Thoracic aorta (tissue), 2 donors: ENCODE measurements at places on chromosomes 1 and 21.

DNA sequence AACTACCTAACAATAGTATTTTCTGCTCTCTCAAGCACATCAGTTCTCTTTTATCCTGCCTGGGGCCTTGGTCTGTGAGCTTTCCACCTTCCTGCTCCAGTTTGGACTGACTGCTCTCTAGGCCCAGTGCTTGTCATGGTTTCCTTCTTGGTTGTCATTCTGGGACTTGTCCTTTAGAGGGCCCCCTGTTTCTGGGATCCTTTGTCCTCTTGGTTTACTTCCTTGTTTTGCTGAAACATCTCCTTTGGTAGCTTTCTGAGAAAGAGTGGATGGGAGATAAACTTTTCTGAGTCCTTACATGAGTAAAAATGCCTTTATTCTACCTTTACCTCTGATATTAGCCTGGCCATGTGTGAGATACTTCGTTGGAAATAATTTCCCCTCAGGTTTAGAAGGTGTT lies 4.7 kb downstream of the SLC1A7 start:
- no peak for DNase-seq

- DNase-seq: no peak
These were observed 28.5 kb downstream of the CR1L start for GRCh38 chr1:207673399-207673798.

GRCh38 chr1:19036813-19037605 lies 80.5 kb upstream of the IFFO2 start:
- DNase-seq: no peak

GRCh38 chr1:64183395-64184002 lies 19.9 kb upstream of the UBE2U start:
- no peak for DNase-seq

DNA sequence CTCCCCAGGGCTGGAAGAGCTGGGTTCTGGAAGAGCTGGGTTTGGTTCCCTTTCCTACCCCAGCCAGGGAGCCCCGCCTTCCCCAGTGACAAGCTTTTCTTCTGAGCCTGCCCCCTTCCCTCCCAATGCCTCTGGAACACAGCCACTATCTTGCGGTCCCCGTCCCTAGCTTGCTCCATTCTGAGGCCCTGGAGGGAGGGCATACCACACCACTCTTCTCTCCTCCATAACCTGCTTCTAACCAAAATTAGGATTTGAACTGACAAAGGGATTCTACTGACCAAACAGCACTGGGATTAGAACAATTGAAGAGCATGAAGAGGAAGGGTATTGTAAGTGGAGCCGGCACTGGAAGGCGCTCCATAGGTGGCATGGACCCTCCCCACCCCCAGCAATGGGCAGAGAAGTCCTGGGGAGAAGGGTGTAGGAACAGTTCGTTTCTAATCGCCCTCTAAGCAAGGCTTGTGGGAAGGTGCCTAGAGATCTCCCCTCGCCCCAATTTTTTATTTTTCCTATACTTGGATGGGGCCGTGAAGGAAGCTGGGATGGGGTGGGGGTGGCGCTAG lies 690 bp downstream of the C1orf216 start:
- no peak for DNase-seq

GRCh38 chr1:69569576-69570328 lies 2.0 kb downstream of the LRRC7 start:
- DNase-seq: no peak

GRCh38 chr21:35582731-35583130 lies 477.6 kb downstream of the SETD4 start:
- no peak for DNase-seq

DNA sequence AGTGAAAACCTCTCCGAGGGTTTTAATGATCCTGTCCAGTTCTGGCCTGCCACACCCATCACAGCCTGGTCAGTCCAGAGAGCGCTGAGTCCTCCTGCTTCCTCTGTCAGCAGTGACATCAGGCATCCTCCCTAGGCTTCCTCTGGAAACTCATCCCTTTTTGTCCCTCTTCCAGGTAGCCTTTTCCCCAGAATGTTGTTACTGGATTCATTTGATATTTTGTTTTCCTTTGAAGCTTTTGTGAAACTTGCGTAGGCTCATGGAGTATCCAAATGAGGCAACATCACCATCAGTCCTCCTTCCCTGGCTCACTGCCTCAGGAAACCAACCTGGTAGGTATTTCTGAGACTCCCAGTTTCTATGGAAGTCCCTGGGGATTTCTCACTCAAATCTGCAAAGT lies 27.0 kb upstream of the IGSF3 start:
- DNase-seq: no peak

DNA sequence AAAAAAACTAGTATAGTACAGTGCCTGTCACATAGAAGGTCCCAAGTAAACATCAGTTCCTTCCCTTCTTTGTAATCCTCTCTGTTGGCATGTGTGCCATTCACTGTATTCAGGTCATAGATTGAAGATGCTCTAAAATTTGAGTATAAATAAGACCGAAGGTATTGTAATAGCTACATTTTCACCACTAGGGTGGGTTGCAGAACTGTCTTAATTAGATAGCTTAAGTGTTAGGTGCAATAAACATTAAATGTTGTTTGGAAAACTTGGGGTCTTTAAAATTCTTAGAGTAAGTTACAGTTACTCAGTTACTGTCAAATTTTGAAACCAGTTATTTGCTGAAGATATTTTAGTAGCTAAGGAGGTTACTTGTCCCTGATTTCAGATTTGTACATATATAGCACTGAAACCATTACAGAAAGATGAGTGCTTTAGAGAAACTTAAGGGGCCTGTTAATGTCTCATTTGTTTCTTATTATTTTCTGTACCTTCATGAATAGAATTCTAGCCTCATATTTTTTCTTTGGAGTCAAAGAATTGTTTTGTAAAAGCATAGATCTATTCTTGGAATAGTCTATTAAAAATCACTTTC lies 24.3 kb downstream of the PER3 start:
- no peak for DNase-seq

GRCh38 chr1:111553196-111553595 lies 49.8 kb upstream of the ADORA3 start:
- DNase-seq: no peak

DNA sequence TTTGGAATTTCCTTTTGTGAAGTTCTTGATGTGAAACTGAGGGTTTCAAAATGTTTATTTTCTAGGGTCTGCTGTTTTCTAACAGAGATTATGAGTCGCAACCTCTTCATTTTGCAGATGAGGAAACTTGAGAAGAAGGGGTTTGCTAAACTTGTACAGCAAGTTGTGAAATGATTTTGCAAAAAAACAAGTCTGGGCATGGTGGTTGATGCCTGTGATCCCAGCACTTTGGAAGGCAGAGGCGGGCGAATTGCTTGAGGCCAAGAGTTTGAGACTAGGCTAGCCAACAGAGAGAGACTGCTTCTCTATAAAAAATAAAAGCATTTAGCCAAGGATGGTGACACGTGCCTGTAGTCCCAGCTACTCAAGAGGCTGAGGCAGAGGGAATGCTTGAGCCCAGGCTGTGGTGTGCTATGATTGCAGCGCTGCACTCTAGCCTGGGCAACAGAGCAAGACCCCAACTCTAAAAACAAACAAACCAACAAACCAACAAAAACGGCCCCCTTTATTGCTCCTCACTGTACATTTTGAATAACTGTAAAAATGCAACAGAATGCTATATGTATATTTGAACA lies 9.9 kb downstream of the TRIM67 start:
- DNase-seq: no peak

DNA sequence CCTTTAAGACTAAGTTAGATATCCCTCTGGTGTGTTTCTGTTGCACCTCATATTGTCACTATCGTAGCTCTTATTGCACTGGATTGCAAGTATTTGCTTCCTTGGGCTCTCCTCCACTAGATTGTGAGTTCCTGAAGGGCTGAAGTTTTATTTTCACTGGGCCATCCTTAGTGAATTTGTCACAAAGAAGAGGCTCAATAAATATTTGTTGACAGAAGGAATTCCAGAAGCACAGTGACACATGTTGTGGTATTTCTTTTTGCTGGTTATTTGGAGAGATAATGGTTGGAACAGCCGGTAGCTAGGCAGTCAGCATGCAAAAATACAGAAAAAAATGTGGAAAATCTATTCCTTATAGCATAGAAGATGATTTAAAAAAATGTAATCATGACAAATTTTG lies 129.9 kb upstream of the ZRANB2 start:
- DNase-seq: no peak

- DNase-seq: no peak
These were observed 66.0 kb upstream of the SDC3 start for GRCh38 chr1:30974536-30974935.

DNA sequence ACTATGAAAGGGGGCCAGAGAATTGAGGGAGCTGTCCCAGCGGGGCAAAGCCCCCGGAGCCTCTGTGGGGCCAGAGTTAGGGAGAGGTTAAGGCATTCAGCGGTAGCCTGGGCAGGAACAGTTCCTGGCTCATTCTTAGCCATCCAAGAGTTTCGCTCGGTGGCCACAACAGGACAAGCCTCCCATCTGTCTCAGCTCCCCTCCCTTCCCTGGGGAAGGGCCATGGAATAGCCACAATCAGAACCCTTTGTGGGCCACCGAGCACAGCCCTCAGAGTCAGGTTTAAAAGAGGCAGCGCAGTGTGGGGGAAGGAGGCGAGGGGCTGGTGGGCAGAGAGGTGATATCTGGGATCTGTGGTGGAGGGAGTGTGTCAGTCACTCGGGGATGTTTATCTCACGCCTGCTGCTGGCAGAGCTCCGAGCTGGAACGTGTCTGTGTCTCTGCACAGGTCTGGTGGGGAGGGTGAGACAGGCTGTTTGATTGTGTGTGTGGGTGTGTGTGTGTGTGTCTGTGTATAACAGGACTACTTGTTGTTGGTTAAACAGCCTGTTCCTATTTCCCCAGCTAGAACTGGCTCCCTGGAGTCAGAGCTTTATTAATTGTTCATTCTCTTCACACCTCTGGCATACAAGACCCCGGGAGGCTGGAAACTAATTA lies 49.6 kb upstream of the GOLT1A start:
- DNase-seq: no peak

GRCh38 chr1:206738370-206739366 lies 31.9 kb upstream of the IL19 start:
- no peak for DNase-seq

DNA sequence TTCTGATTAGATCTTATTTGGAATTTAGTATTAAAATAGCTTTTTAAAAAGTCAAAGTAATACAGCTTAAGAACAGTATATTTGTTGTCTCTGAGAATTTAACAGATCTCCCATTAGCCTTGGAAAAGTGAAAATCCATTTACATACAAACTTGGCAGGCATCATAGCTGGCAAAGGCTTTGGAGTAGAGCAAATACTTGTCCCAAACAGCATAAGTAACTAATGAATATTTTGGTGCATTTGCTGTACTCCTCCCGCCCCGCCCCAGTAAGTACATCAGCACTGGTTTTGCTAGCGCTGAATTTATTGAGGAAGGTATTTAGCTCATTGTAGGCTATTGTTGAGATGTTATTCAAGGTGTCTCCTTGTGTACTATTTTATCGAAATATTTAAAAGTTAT lies 417.7 kb upstream of the KAZN start:
- DNase-seq: no peak

DNA sequence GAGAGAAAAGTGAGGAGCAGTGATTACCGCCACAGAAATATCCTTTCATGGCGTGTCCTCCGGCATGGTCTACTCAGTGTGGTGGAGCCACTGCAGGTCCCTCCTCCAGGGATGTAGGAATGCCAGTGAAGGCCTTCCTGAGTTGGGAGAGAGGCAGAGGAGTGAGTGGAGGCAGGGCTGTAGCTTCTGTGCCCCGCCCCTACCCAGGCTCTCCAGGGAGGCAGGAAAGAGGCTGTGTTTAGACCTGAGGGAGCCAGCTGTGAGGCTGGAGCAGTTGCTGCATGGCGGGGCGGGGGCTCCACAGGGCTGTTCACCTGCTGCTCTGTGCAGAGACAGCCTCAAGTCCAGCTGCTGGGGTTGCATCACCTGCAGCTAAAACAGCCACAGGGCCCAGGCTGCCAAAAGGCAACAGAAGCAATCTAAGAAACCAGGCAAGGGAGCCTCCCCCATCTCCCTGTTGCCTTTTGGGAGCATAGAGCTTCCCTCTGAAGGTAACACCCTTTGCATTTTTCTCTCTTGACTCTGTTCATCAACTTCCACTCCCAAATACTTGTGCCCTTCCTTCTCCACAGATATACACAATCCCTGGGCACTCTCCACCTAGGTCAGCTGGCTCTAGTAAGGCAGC lies 801 bp upstream of the ANXA9 start:
- no peak for DNase-seq

- no peak for DNase-seq
These were observed 478 bp upstream of the PRDM2 start for GRCh38 chr1:13699510-13699909.

- no peak for DNase-seq
These were observed 1371.0 kb downstream of the KCNT2 start for GRCh38 chr1:195236991-195237889.

DNA sequence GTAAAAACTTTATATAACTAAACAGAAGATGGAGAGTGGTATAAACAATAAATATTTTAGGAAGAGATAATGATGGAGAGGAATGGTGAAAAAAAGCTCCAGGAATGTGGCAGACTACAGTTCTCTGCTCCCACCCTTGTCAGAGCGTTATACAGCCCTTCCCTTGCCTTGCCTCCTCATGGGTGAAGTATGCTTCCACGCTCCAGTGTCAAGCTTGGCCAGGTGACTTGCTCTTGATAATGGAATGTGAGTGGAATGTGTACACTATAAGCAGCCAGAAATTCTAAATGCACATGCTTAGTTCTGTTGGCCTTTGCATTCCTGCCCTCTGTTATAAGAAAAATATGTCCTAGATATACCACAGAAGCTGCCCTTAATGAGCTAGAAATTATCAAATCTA lies 24.7 kb upstream of the POGK start:
- DNase-seq: no peak

- no peak for DNase-seq
These were observed 35.2 kb downstream of the NENF start for GRCh38 chr1:212467843-212468482.

- no peak for DNase-seq
These were observed 1.8 kb downstream of the VANGL2 start for GRCh38 chr1:160402001-160402795.

GRCh38 chr1:90370686-90371447 lies 346.2 kb downstream of the BARHL2 start:
- no peak for DNase-seq

- DNase-seq: no peak
These were observed 11.1 kb upstream of the RCC1 start for GRCh38 chr1:28494737-28495136.

- DNase-seq: no peak
These were observed 46.0 kb upstream of the IL12RB2 start for GRCh38 chr1:67261680-67262079.

GRCh38 chr1:72010094-72010431 lies 272.3 kb downstream of the NEGR1 start:
- DNase-seq: no peak

GRCh38 chr1:180928331-180929230 lies 15.9 kb downstream of the KIAA1614 start:
- no peak for DNase-seq

GRCh38 chr1:98002288-98002687 lies 81.5 kb upstream of the DPYD start:
- no peak for DNase-seq
